HEK293T (cell line): ENCODE measurements at places on chromosomes 6 and 20.
A peak's percentile ranks its signal among the peaks of the same experiment; 100 is the strongest.

GRCh38 chr20:46158476-46158987, 40.4 kb downstream of the CD40 start:
- no peak for DNase-seq

DNA sequence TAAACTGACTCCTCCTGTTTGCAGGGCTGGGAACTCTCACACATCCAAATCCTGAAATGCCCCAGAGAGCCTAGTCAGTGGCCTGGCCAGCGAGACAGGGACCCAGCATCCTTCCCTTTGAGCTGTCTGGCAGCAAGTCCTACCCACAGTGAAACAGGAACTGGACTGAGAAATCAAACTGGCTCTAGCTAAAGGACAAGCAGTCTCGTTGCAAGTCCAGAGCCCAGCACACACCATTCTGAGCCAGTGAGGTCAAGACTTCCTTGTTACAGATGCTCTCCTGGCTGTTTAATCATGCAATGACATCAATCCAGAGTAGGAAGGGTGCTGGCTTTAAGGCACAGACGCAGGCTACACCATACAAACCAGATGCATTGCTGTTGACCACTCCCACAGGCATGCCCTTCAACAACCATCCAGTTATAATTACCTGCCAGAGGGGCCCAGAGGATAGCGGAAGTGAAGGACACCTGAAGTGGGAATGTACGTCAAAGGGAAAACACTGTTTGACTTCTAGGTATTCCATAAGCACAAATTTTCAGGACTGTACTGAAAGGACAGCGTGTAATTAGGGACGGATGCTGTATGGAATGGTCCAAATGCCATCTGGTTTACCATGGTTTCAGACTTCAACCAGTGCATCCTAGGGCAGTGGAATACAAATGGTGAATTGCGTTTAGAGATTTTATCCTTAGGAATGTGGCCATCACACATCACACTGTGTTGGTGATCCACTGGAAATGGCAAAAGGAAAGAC, 114.4 kb downstream of the SLC23A2 start:
- no peak for DNase-seq

DNA sequence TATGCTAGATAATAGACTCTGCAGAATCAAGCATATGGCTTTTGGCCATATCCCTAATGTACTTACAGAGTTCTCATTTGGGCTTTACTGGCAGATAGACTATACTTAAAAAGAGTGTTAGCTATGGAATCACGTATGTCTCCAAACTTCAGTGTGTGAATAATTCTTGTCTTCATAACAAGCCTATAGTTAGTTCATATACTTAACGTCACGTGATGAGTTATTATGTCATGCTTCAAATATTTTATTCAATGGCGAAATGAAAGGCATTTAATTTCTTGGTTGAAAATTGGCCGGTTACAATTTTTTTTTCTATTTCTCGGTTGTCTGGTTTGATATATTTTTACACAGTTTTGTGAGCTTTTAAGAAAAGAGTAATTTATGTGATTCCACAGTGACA, 62.7 kb downstream of the MEI4 start:
- no peak for DNase-seq

DNA sequence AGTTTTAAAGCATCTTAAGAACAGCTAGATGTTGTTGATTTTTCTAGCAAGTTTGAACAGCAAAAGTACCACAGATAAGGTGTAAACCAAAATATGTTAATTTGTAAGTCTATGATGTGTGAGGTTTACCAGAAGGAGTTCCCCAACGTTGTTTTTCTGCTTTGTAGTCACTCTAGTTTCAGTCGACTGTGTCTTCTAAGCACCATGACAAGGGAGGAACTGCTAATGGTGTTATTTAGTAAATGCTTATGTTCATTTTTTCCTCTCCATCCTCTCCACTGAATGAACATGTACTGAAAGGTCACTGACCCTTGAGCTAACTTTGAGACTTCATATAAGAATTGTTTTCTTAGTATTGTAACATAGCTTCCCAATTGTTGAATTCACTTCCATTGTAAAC, 3.0 kb downstream of the ENPP3 start:
- no peak for DNase-seq

DNA sequence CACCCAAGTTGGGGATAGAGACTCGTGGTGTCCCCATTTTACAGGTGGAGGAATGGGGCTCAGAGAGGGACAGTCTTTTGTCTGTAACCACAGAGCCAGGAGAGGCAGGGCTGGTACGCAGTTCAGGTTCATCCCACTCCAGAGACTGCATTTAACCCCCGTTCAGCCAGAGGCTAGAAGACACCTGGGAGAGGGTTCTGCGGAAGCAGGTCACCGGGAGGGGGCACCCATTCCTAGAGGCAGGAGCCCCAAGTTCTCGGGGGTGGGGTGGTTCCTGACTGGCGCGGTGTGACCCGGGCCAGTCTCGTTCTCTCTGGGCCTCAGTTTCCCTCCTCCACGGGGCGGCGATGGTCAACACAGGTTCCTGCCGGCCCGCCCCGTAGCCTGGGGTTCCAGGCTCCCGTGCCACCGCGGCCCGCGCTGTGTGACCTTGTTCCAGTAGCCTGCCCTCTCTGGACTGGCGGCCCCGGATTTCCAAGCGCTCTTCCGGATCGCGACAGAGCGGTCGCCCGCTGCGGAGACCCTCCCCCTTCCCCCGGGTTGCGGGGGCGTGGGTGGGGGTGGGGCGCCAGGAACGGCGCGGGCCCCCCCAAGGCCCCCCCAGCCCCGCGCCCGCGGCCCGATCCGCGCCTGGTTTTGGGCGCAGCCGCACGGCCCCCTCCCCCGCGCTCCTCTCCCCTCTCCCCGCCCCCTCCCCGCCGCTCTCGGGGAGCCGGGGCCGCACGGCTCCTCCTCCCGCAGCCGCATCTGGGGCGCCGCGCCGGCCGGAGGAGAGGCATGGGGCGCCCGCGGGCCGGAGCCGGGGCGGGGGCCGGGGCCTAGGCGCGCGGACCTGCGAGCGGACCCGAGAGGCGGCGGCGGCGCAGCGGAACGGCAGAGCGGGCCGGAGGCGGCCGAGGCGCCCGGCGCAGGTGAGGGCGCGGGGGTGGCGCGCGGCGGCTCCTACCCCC, at the start of gene DLGAP4:
Gene DLGAP4 (plus strand): TSS at position 738 of the 950 bp plus-strand sequence. CDS start 125,379 bp downstream, outside the sequence.
- DNase-seq, result peak; percentile 48

DNA sequence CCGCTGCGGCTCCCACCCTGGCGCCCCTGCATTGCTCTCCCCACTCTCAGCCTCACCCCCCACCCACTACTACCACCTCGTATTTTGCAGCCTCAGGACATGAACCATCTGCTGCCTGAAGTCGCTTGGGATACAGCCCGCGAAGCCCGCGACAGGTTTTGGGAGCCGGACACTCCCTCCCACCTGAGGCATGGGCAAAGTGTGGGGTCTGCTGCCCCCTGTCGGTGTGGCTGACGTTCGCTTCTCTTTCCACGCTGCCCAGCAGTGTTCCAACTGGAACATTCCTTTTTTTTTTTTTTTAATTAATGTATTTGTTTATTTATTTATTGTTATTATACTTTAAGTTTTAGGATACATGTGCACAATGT, 15.3 kb upstream of the LPA start:
- DNase-seq, result no peak

DNA sequence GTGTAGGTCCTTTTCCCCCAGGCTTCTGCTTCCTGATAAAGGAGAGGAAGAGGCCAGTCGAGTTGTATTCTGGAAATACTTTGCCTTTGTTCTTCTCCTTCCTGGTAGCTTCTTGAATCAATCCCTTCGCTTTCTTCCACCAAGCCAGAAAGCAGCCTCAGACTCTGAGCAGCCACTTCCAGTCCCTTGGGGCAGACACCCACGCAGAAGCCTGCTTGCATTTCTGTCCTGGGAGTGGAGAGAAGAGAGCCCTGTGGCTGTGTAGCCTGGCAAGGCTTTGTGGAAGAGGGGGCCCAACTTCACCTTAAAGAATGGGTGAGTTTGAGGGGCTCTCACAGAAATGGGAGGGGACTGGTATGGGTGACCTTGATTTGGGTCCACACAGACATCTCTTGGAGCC, 211.0 kb upstream of the SSTR4 start:
- no peak for DNase-seq

DNA sequence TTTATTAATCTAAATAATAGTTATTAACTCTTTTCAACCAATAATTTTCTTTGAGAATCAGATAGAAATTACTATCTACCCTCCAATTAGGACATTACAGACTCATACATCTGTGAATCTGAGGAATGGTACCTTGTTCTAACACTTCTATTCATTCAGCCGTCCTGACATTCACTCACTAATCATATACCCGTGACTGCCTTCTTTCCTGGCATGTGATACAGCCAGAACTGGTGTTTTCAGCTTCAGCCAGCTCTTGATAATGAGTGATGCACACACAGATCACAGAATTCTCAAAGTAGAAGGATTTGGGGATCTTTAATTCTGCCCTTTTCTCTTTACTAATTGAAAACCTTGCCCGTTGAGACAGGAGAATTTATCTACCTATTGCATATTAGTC, 499.9 kb downstream of the UTRN start:
- no peak for DNase-seq
